ENCODE measurements at places on chromosomes 2 and 18.

DNA sequence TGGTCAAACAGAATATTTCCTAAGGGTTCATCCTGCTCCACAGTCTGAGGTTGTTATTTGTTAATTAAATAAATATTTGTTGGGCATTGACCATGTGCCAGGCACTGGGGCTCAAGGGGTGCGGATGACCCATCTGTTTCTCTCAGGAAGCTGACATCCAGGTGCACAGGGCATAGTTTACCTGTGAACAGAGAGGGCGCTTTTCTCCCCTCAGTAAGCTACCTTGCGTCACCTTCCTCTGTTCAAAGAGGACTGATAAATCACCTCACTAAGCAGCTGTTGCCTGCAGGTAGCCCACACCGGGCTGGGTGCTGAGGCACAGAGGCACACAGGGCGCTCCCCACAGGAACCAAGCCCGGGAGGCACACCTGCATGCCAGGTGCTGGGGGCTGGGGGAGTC lies 41.6 kb downstream of the SH3RF3 start:
- DNase-seq: peak; percentile 99

- no peak for DNase-seq
Measured at GRCh38 chr2:205733648-205734047, 51.3 kb downstream of the NRP2 start.

GRCh38 chr2:113060396-113060795 lies 1.4 kb downstream of the IL36RN start:
- DNase-seq: no peak

- DNase-seq: peak; percentile 81
Measured at GRCh38 chr2:165794536-165794928, 485 bp upstream of the GALNT3 start.

DNA sequence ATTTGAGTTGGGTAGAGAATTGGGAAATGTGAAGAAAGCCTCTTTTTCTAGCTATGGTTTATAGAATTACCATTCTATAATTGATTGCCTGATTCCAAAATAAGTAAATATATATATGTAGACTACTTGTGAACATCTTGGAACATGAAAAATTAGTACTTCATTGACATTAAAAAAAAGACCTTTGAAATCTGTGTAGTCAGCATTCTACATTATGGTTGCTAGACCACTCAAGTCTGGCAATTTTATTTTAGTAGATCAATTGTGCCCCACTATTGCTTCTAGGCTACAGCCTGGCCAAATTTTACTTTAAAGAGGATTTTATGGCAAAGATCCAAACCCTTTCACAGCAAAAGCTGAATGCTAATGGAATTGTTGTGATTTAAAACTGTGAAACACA lies 279.8 kb downstream of the IKZF2 start:
- no peak for DNase-seq

DNA sequence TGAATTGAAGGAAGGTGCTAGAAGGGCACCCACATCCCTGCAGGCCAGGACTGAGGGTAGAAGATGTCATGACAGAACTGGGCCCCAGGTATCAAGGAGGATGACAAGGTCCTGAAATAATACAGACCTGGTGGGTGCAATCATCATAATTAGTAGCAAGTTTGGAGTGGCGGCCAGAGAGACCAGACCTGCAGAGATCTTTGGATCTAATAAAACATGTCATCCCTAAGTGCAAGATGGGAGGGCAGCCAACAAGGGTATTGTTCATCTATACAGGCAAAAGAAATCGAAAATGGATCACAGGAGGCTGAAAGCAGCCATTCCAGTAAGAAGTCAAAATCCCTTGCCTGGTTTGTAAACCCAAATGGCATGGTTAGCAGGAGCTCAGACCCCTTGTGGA lies 111.3 kb upstream of the BOD1L2 start:
- no peak for DNase-seq

GRCh38 chr2:138607746-138608145 lies 106.2 kb downstream of the SPOPL start:
- no peak for DNase-seq

GRCh38 chr2:12168791-12169388 lies 422.5 kb downstream of the LPIN1 start:
- DNase-seq: no peak

DNA sequence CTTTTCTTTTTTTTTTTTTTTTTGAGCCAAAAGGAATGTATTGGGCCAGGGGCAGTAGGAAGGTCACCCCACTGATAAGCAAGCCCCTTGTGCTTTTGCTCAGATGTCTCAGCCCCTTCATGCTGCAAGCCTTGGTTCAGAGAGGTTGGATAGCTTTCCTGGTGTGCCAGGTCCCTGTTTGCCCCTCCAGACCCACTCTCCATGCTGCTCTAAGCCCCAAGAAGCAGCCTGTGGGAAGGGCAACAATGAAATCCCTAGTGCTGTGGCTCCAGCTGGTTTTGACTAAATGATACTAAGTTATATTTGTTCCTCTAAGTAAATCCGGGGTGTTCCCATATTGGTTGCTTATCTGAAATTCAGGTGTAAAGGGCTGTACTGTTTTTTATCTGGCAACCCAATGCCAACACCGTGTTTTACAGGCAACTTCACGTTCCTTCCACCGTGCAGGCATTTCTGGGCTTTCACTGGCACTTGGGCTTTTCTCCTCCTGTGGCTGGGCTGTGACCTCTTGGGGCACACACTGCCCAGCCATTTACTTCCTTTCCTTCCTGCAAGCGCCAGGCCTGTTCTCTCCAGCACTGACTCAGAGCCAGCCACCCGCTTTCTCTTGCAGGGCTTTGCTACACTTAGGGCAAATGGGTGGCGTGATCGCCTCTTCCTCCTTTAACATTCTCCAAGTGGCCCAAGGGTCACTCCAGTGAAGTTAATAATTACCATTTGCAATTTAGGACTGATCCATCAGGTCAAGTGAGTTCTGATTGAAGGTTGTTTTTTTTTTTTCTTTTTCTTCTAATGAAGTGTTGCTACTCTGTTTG lies 21.6 kb downstream of the MERTK start:
- peak; percentile 96 for DNase-seq

GRCh38 chr2:133484106-133484505 lies 84.2 kb downstream of the NCKAP5 start:
- no peak for DNase-seq

DNA sequence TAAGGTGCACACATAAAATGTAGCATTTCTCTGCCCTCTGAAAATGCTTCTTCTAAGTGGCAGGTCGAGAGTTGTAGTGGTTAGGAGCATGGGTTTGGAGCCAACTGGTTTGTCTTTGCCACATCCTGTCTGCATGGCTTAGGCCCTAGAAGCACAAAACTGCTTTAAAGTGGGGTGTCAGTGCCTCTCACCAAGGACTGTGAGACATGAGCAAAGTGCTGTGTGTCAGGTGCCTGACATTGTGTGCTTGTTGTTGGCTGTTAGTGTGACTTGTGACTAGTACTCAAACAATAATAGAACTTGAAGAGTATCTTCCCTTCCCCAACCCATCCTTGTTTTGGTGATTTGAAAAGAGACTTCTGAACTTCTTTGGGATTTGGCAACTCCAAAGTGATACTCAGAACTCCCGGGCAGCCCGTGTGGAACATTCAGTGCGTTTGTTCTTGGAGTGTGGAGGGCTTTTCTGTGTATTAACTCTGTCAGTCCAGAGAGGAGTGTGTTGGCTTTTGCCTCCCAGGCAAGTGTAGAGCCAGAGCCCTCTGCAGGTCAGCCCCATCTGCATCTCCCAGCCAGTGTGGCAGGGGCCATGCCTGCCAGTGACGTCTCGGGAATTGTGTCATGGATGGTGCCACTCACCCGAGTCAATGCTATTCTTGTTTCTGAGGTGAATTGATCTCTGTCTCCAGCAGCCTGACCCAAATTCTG lies 5.0 kb downstream of the MGAT5 start:
- no peak for DNase-seq

- no peak for DNase-seq
Measured at GRCh38 chr18:28974504-28974903, 797.6 kb upstream of the CDH2 start.

- DNase-seq: no peak
Measured at GRCh38 chr2:3727397-3728045, 24.1 kb downstream of the DCDC2C start.

- no peak for DNase-seq
Measured at GRCh38 chr2:99140056-99140859, 1.2 kb upstream of the C2orf15 start.

DNA sequence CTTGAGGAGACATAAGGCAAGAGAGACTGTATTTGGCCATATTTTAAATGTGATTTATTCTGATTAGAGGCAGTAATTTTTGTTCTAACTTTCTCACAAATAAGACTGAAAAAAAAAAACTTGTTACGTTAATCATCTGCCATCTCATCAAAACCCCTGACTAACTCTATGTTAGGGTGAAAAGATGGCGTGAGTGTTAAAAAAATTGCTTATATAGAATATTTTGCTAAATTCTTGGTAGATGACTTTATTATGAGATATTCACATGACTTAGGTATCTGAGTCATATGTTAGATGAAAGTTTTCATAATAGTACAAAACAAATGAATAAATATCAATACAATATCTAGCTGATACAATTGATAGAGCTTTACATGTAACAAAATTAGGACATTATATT lies 1508.7 kb upstream of the TMEFF2 start:
- DNase-seq: no peak

- DNase-seq: no peak
Measured at GRCh38 chr2:166233244-166233643, 105.4 kb upstream of the SCN1A start.

DNA sequence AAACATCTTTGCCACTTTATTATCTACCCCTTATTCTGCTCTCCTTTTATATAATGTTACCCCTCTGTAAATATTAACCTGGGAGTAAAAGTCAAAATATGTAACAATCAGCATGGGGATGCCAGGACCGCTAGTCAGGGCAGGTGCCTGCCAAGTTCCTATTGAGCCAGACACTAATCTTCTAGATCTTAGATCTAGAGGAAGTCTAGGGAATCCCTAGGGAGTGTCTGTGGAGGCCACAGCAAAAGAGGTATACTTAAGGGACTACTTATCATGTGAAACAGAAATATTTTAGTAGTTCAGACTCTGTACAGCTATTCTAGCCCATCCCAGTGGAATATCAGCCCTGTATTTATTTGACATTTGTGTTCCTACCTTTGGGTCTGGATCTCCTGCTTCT lies 600.8 kb upstream of the CDH2 start:
- DNase-seq: no peak

- no peak for DNase-seq
Measured at GRCh38 chr18:73258375-73259087, 390.7 kb upstream of the NETO1 start.

- DNase-seq: no peak
Measured at GRCh38 chr2:165161510-165161909, 42.3 kb downstream of the SCN3A start.

GRCh38 chr2:7517851-7518250 lies 600.6 kb downstream of the RNF144A start:
- no peak for DNase-seq

DNA sequence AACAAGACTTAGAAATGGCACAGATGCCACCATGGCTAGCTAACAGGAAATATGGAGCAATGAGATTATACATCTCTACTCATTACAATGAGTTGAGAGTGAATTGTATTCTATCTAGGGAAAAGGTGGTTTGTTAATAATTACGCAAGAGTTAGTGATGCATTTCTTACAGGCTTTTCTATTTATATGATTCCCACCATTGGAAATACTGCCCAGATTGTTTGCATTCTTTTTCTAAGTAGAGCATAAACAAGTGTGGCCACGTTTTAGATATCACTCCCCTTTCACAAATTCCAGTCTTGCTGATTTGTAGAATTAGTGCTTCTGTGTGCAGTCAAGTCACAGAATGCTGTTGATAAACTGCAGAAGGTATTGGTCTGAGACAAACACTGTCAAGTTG lies 56.6 kb downstream of the ZNF804A start:
- DNase-seq: no peak

- no peak for DNase-seq
Measured at GRCh38 chr2:4695281-4695861, 992.0 kb downstream of the DCDC2C start.

DNA sequence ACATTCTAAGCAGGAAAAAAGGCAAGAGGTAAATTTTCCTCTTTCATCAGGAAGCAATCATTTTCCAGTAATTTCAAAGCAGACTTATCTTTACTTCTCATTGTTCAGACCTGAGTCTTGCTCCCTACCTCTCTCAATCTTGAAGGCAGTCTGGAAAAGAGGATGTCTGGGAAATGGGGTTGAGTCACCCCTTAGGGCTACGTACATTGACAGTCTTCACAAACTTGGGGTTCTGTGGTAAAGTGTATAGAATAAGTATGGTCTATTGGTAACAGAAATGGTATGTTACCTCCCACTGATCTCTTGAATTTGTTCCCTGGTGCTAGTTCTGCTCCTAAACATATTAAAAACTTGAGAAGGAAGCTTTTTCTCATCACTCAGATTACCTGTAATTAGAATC lies 361.3 kb downstream of the SS18 start:
- no peak for DNase-seq

GRCh38 chr2:170221317-170222288 lies 43.7 kb downstream of the MYO3B start:
- peak; percentile 61 for DNase-seq

DNA sequence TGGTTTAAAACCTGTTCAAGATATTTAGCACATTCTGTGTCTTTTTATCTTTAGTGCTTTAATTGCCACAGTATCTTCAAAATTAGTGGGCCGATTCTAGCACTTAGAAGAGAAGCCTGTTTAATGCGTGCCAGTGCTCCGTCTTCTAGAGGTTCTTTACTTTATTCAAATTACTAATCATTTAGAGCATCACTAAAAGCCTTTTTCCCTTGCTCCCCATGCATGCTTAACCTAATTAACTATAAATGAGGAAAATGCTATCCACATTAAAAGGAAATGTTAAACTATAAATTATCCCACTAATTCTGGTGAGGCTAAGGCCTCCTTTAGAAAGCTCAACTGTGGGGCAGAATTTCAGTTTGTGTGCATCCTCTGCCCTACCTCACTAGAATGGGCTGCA lies 31.5 kb upstream of the INSIG2 start:
- no peak for DNase-seq

DNA sequence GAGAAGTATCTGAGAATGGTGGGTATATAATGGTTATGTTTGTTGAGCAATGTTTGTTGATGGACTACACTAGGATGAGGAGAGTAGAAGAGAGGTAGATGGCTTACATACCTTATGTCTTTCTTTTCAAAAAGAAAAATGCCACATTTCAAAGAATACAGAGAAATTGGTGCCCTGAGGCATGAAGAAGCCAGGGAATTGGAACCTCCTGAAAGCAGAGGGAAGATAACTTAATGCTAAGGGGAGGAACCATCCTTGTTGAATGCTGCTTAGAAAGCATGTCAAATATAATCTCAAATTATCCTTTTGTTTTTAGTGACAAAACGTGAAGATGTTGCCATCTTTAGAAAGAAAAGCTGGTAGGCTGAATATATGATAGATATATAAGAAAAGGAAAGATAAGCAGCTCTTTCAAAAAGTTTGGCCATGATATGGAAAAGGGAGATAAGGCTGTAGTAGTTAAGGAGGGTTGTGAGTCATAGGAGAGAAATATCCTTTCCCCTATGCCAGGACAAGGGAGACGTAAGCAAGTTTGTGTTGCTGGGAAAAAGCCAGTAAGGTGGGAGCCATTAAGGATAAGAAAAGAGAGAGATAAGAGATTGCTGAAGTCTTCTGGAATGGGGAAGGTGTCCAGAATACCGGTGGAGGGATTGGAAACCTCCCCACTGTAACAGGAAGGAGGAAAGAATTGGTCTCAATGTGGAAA lies 66.3 kb downstream of the SCN2A start:
- DNase-seq: no peak
